Osteocyte (in vitro differentiated cells): ENCODE measurements at places on chromosomes 11 and 22.

DNA sequence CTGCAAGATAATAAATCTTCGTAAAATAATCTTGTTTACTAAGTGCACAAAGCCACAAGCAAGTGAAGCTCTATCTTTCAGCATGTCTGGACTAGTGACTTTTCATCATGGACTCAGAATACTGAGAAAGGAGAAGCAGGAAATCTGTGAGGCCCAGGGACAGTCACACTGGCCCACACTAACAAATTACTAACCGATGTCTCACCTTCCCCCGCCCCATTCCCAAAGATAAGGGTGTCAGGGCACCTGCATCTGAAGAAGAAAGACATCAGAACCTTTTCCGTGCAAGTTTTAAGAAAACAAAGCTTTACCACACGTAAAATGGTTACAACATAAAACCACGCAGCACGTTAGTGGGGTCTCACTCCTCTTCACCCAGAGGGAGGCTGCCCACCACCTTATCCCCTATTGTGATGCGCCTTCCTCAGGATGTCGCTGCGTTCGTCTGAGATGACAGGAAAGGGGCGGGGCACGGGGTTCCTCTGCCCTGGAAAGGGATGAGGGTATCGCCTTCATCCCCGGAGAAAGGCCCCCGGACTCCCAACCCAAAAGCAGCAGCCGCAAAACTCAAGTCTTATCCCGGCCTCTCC lies 616 bp downstream of the BTBD10 start:
- no peak for DNase-seq
- H3K4me1 ChIP-seq, result peaks cover 29% of the 10 kb centered on the region
- peak overlapping the region; percentile 99 for H3K4me3 ChIP-seq
- peaks cover 3% of the 10 kb centered on the region for H3K27me3 ChIP-seq

DNA sequence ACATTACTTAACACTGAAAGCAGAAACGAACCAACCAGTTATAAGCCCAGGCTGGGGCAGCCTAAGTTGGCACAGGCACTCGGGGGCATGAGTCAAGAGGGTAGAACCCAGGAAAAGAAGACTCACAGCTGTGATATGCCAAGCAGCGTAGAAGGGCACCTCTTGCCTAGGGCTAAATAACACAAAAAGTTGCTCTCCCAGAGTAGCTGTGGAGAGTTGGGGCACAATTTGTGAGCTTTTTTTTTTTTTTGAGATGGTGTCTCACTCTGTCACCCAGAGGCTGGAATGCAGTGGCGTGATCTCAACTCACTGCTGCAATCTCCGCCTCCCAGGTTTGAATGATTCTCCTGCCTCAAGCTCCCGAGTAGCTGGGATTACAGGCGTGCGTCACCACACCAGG lies 8.8 kb downstream of the CLMP start:
- no peaks in the 10 kb centered on the region for H3K36me3 ChIP-seq
- no peaks in the 10 kb centered on the region for H3K27me3 ChIP-seq
- H3K4me3 ChIP-seq, result no peak overlapping the region
- H3K27ac ChIP-seq, result no peak overlapping the region

GRCh38 chr11:15577519-15577918 lies 462.8 kb downstream of the INSC start:
- no peaks in the 10 kb centered on the region for H3K27me3 ChIP-seq
- DNase-seq, result no peak
- no peak overlapping the region for H3K4me3 ChIP-seq
- H3K27ac ChIP-seq, result no peak overlapping the region
- no peaks in the 10 kb centered on the region for H3K4me1 ChIP-seq
- H3K36me3 ChIP-seq, result no peaks in the 10 kb centered on the region

- H3K4me1 ChIP-seq, result peaks cover 15% of the 10 kb centered on the region
- no peaks in the 10 kb centered on the region for H3K27me3 ChIP-seq
- DNase-seq, result no peak
- H3K36me3 ChIP-seq, result no peaks in the 10 kb centered on the region
- no peak overlapping the region for H3K4me3 ChIP-seq
- no peak overlapping the region for H3K27ac ChIP-seq
Measured at GRCh38 chr11:15910761-15911160, 445.6 kb downstream of the SOX6 start.

GRCh38 chr11:90229791-90230190 lies 6.9 kb upstream of the CHORDC1 start:
- no peak for DNase-seq
- H3K36me3 ChIP-seq, result no peaks in the 10 kb centered on the region
- H3K27me3 ChIP-seq, result peaks cover 41% of the 10 kb centered on the region
- no peaks in the 10 kb centered on the region for H3K4me1 ChIP-seq
- no peak overlapping the region for H3K27ac ChIP-seq

DNA sequence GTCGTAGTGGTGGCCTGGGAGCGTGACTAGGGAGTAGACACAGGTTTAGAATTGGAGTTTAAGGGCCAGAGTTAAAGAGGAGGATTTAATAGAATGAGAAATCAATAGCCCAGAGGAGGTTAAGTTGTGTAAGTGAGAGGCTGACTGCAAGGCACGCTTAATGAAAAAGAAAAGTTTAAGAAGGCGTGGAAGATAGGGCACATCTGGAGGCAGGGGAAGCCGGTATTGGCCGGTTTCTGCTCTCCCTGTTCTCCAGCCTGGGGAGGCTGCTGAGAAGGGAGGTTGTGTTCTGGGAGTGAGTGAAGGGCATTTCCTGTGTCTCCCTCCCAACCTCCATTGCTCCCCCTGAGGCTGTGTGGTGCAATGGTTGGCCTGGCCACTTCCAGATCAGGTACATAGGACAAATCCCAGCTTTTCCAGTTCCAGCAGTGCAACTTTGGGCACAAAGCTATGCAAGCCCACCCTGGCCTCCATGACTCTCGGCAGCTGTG lies 6.3 kb downstream of the GRIK4 start:
- DNase-seq, result no peak
- H3K27ac ChIP-seq, result peak overlapping the region; percentile 60
- H3K4me1 ChIP-seq, result peaks cover 12% of the 10 kb centered on the region

DNA sequence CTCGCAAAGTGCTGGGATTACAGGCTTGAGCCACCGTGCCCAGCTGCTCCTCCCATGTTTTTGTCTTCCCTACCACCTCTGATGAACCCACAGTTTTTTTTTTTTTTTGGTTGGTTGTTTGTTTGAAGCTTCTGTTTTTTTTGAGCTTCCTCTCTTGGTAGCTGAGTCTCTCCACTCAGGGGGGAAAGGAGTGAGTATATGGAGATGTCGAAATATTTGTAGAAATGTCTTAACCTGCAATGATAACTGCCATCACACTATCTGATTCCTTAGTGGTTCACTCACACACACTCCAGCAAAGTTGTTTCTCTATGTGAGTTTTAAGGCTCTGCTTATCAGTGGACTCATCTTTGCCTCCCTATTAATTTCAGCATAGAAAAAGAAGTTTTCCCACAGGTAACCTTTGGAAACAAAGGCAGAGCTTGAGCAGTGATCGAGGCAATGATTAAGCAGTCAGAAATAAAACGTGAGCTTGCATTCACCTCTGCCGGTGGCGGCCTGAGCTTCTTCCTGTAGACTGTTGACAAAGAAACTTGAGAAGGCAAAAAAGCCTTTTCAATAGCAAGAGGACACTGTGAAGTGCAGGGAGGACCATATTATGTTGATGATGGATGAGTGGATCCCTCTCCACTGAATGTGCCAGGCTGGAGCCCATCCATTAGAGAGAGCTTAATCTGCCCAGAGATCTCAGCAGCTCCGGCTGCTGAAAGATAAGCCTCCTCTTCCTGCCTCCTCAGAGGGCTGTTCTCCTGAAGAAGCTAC lies 29.0 kb upstream of the RASSF10 start:
- H3K27ac ChIP-seq, result no peak overlapping the region
- no peaks in the 10 kb centered on the region for H3K36me3 ChIP-seq
- H3K4me3 ChIP-seq, result no peak overlapping the region
- no peaks in the 10 kb centered on the region for H3K4me1 ChIP-seq
- DNase-seq, result no peak
- H3K27me3 ChIP-seq, result peaks cover 58% of the 10 kb centered on the region

- no peaks in the 10 kb centered on the region for H3K36me3 ChIP-seq
- peaks cover 12% of the 10 kb centered on the region for H3K4me1 ChIP-seq
- no peak overlapping the region for H3K4me3 ChIP-seq
Measured at GRCh38 chr11:86099874-86100273, 31.0 kb upstream of the PICALM start.

GRCh38 chr22:45631140-45631840 lies 40.3 kb upstream of the ATXN10 start:
- H3K4me1 ChIP-seq, result peaks cover 9% of the 10 kb centered on the region
- H3K27ac ChIP-seq, result no peak overlapping the region
- DNase-seq, result no peak
- no peak overlapping the region for H3K4me3 ChIP-seq

- H3K27me3 ChIP-seq, result peaks cover 45% of the 10 kb centered on the region
- no peaks in the 10 kb centered on the region for H3K4me1 ChIP-seq
- no peak overlapping the region for H3K27ac ChIP-seq
- H3K36me3 ChIP-seq, result no peaks in the 10 kb centered on the region
Measured at GRCh38 chr22:37354670-37355069, 72.4 kb downstream of the CYTH4 start.

GRCh38 chr11:124788521-124788920 lies 11.7 kb downstream of the MSANTD2 start:
- peaks cover 9% of the 10 kb centered on the region for H3K4me1 ChIP-seq
- H3K27ac ChIP-seq, result no peak overlapping the region
- H3K36me3 ChIP-seq, result no peaks in the 10 kb centered on the region
- no peak for DNase-seq

DNA sequence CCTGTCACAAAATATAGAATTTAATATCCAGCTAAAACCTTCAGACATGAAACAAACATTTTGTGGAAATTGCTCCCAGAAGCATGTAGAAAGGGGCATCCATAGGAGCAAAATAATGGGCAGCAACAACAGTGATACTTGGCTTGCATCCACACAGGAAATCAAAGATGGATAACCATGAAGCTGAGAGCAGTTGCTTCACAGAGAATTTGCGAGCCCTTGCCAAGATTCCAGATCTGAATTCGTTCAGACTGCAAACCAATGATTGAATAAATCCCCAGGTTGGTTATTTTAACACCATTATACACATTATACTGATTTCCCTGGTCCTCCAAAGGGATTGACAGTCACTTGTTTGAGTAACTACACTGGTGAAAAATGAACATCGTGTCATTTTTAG lies 15.6 kb upstream of the OR51L1 start:
- H3K27me3 ChIP-seq, result peaks cover 4% of the 10 kb centered on the region
- H3K27ac ChIP-seq, result no peak overlapping the region
- H3K36me3 ChIP-seq, result no peaks in the 10 kb centered on the region
- H3K4me3 ChIP-seq, result no peak overlapping the region
- DNase-seq, result no peak

DNA sequence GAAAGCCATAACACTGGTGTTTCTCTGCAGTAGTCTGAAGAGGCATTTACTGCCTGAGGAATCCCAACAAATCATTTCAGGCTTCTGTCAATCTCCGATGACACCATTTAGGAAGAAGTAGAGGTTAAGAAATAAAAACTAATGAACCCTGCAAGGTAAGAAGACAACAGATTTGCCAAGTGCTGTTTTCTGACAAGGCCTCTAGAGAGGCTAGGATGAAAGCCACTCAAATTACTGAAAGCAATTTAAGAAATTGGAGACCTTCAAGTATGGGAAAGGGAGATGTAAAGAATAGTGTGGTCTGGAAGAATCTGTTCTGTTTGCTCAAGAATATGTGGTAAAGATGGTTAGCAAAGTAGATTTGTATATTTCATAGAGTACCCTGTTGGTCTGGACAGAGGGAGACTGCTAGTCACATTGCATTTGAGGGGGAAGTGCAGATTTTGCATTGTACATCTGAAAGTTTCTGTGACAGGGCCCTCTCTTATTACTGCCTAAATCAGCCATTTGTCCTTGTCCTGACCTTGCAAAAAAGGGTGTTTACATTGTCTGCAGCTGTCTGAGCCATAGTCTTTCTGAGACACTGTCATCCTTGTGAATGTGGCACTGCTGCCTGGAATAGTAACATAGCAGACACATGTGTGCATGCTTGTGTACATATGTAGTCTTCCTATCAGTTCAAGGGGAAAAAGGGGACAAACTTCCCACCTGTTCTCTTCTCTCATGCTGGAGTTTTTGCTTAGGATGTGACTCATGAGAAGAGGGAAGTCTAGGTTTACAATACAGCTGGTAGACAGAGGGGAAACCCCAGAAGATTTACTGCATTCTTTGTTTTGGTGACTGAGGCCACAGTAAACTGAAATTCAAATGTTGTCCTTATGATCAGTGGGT lies 640.2 kb upstream of the KIRREL3 start:
- H3K27ac ChIP-seq, result no peak overlapping the region
- no peaks in the 10 kb centered on the region for H3K36me3 ChIP-seq
- H3K4me1 ChIP-seq, result no peaks in the 10 kb centered on the region
- no peak for DNase-seq
- H3K4me3 ChIP-seq, result no peak overlapping the region

GRCh38 chr11:111528557-111528956 lies 12.0 kb upstream of the LAYN start:
- no peaks in the 10 kb centered on the region for H3K36me3 ChIP-seq
- H3K4me3 ChIP-seq, result no peak overlapping the region
- no peak overlapping the region for H3K27ac ChIP-seq
- no peaks in the 10 kb centered on the region for H3K27me3 ChIP-seq
- no peak for DNase-seq
- peaks cover 15% of the 10 kb centered on the region for H3K4me1 ChIP-seq

DNA sequence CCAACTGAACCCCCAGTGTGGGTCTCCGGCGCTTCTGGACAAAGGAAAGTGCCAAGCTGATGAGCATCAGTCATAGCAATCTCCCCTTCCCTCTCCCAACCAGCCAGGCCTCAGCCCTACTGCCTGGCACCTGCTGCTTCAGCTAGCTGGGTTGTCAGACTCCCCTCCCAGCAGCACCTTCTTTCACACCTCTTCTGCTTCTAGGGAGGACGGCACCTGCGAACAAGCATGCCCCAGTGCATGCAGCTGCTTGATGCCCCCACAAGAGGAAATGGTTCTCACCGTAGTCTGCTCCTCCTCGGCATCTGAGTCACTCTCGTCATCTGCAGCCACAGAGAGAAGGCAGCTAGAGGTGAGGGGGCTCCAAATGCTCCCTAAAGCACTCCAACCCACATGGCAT lies 25.4 kb downstream of the THOC5 start:
- H3K27me3 ChIP-seq, result no peaks in the 10 kb centered on the region
- no peak for DNase-seq
- H3K36me3 ChIP-seq, result peaks cover 50% of the 10 kb centered on the region
- no peaks in the 10 kb centered on the region for H3K4me1 ChIP-seq

DNA sequence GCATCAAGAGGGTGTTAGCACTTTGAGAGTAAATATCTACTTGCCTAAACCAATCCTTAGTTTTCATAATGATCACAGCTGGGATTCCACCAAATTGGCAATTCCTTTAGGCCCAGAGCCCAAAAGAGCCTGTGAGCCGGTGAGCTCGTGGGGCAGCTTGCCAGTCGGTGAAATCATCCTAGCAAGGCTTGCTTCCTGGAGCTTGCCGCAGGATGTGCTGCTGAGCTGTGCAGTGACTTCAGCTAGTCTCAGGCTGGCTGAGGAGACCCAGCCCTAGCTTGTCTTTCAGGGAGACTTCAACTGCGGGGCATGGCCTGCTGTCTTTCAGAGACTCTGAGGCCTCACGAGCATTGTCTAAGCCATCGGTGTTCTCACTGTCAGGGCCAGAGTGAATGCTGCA lies 73.6 kb upstream of the SUSD2 start:
- H3K27me3 ChIP-seq, result no peaks in the 10 kb centered on the region
- DNase-seq, result no peak
- H3K36me3 ChIP-seq, result peaks cover 15% of the 10 kb centered on the region
- no peak overlapping the region for H3K4me3 ChIP-seq
- H3K27ac ChIP-seq, result no peak overlapping the region
